ENCODE measurements at places on chromosomes 13 and 19.

DNA sequence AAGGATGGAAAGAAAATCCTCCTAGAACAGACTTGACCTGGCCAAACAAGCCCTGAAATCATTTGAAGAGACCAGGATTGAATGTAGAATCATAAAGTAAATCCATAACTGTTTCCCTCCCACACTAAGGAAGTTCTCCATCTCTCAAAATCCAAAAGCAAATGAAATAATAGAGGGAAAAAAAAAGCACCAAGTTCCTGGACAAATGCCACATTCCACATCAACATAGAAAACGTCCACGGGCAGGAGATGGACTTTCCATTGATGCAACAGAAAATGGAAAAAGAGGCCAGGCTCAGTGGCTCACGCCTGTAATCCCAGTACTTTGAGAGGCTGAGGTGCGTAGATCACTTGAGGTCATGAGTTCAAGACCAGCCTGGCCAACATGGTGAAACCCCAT, 56.2 kb downstream of the INSR start:
- DNase-seq, result no peak

- DNase-seq, result peak; percentile 10
These were observed 35.5 kb downstream of the CBY2 start for GRCh38 chr13:45737571-45738017.

DNA sequence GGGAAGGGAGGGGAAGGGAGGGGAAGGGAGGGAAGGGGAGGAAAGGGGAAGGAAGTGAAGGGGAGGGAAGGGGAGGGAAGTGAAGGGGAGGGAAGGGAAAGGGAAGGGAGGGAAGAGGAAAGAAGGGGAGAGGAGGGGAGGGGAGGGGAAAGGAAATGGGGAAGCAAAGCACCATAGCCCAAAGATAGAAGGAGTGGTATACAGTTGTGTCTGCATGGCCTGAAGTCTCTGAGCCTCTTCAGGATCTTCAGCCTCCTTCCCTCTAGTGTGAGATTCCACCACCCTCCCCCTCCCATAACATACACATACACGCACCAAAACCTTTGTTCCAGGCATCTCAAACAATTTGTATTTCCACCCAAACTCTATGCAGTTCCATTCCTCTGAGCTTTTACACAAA, 96.2 kb upstream of the SERP2 start:
- DNase-seq, result no peak

GRCh38 chr19:28019901-28020300, 1193.0 kb downstream of the UQCRFS1 start:
- no peak for DNase-seq

GRCh38 chr13:31321457-31321856, 121.7 kb downstream of the B3GLCT start:
- no peak for DNase-seq

- no peak for DNase-seq
These were observed 10.9 kb downstream of the B3GNT8 start for GRCh38 chr19:41416194-41416674.

- DNase-seq, result no peak
These were observed 321.2 kb downstream of the DIAPH3 start for GRCh38 chr13:59842507-59842906.

- no peak for DNase-seq
These were observed 66.1 kb upstream of the TSHZ3 start for GRCh38 chr19:31415322-31415721.

DNA sequence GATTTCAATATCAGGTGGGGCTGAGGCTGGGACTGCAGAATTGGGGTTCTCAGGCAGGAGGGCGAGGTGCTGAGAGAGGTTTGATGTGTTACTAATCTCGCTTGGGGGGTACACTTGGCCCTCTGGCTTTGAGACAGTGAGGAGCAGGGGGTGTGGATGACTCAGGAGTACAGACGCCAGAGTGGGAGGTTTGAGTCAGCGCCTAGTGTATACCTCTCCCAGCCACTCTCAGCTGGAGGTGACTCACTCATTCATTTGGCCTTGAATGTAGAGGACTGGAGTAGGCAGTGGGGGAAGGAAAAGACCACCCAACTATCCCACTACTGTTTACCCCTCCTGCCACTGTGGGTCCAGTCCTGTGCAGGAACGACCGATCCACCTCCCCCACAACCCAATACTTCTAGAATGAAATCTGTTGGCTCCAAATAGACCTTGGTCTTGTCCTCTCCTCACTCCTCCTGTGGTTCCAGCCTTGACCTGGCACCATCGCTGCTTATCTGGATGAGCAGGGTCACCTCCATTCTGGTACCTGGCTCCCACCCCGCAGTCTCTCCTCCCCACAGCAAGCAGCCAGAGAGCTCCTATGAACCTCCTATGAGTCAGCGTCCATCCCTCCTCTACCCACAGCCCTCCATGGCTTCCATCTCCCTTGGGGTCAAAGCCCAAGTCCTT, 20.1 kb upstream of the ZNRF4 start:
- DNase-seq, result peak; percentile 35

GRCh38 chr19:55553217-55554182, 8.2 kb upstream of the SBK3 start:
- no peak for DNase-seq
